Natural killer cell (primary cell): ENCODE measurements at places on chromosomes 12 and 14. TPM values are rescaled to one million over a fixed set of nuclear protein-coding genes. Genes with fewer than 3 reads are reported as not detected.

GRCh38 chr12:116943419-116944372 is 32.9 kb downstream of the FBXW8 start:
- DNase-seq, result no peak

GRCh38 chr14:80419769-80420168 is 208.5 kb upstream of the DIO2 start:
- no peak for DNase-seq

DNA sequence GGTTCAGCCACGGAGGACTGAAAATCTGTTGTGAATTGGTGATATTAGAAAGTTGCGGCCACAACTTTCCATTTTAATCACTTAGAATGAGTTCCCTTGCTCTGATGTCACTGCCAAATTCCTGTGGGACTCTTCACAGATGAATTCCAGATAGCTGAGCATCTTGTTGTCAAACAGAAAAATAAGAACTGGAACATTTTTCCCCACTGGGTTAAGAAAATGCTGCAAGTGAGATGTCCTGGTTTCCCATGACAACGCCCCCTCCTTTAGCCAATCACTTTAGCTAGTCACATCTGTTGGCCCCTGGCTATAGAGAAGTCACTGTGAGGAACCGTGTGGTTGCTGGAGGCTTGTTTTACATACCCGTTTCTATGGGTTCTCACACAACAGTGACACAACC is 135.9 kb downstream of the KTN1 start:
- DNase-seq, result no peak

Gene RBP5
- total RNA-seq, result not detected

Gene KLRC4
- 54.7 TPM for total RNA-seq
